ENCODE measurements at places on chromosomes 4 and X.

DNA sequence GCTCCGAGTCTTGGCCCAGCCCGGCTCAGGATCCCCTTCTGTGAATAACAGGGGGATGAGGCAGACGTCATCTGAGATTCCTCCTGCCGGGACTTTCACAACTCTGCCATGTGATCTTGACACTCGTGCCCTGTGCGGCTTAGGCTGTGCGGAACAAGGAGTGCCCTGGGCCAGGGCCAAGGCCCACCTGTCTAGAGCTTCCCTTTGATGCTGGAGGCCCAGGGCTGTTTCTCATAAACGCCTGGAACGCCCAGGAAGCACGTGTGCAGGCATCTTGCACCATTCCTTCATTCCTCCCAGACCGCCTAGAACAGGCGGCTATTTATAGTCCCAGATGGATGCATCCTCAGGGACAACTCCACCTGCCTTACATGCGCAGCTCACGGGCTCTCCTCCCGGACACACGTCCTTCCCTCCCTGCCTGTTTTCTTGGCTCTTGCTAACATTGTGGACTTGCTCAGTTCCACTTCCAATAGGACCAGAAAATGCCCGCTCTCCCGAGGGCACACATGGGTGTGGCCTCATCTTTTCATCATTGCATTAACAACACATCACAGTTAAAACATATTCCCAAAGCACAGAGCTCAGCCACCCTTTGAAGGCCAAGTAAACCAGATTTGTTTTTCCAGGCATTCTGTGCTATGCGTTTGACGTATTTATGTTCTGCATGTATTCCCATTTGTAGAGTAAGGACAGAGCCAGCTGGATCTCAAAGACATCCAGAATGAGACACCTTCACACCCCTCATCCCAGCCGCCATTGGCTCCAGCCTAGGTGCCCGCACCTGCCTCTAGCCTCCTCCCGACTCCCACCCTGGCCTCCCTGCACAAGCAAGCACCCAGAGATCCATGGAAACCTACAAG lies 57.2 kb downstream of the ABLIM2 start:
- DNase-seq, result peak; percentile 37

- peak; percentile 29 for DNase-seq
Measured at GRCh38 chrX:101229170-101229569, 9.6 kb downstream of the DRP2 start.

DNA sequence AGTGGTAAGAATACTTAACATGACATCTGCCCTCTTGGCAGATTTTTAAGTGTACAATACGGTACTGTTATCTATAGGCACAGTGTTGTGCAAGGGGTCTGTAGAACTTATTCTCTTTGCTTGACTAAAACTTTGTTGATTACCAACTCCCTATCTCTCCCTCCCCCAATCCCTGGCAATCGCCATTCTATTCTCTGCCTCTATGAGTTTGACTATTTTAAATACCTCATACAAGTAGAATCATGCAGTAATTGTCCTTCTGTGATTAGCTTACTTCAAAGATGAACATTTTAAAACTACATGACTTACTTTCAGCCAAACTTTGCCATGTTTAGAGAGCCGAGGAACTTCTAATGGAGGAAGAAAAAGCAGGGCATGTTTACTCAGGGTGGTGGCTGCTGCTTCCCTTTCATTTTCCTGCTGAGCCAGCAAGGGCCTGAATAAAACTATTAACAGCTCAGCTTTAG lies 62.4 kb downstream of the APOO start:
- no peak for DNase-seq

- DNase-seq, result no peak
Measured at GRCh38 chrX:130915302-130915701, 12.3 kb upstream of the ENOX2 start.

GRCh38 chr4:187321711-187322110 lies 598.1 kb upstream of the FAT1 start:
- no peak for DNase-seq

DNA sequence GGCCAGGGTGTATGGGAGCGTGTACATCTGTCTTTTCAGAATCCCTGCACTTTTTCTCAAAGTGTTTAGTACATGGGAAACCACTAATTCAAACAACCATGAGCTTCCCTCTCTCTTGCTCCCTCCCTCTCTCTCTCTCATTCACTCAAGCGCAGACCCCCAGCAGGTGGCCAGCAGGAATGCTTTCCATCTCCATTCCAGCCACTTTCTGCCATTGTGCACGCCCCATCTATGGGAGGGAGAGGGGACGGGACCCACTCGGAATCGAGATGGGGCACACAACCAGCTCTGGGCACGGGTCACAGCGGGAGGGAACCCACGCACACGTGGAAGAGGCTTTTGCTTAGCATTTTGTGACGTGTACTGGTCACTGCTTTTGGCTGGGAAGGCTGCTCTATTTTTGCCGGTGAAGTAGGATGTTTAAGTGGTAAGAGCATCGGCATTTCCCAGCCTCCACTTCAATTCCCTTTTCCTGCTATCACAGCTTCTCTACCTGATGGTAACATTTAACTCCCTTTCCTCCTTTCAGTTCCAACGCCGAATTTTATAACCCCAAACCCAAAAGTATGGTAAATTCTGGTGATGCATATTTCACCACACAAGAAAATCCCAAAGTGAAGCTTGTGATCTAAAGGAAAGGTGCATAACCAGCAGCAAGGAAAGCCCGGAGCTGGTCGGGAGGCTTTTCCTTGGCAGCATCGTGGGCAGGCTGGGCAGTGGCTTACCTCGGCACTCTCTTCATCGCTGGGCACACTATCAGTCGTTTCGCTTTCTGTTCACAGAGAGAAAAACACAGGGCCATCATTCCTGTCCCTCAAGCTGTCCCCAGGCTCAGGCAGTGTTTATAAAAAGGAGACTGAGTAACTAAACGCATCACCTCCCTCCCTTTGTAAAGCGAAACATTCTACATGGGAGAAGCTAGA lies 84.1 kb downstream of the IRF2 start:
- DNase-seq, result no peak

GRCh38 chr4:136121426-136121825 lies 1410.9 kb downstream of the PCDH18 start:
- peak; percentile 18 for DNase-seq

- DNase-seq, result peak; percentile 3
Measured at GRCh38 chr4:26858035-26858918, 2.4 kb upstream of the STIM2 start.

- DNase-seq, result no peak
Measured at GRCh38 chr4:45043911-45044310, 317.6 kb upstream of the GNPDA2 start.

GRCh38 chr4:128825226-128825625 lies 15.7 kb downstream of the JADE1 start:
- peak; percentile 64 for DNase-seq

All from kidney tubule cell (primary cell).